ENCODE measurements at places on chromosomes 13 and 19.

- DNase-seq: no peak
Observed at GRCh38 chr13:37163641-37164265, 58.3 kb upstream of the CSNK1A1L start.

DNA sequence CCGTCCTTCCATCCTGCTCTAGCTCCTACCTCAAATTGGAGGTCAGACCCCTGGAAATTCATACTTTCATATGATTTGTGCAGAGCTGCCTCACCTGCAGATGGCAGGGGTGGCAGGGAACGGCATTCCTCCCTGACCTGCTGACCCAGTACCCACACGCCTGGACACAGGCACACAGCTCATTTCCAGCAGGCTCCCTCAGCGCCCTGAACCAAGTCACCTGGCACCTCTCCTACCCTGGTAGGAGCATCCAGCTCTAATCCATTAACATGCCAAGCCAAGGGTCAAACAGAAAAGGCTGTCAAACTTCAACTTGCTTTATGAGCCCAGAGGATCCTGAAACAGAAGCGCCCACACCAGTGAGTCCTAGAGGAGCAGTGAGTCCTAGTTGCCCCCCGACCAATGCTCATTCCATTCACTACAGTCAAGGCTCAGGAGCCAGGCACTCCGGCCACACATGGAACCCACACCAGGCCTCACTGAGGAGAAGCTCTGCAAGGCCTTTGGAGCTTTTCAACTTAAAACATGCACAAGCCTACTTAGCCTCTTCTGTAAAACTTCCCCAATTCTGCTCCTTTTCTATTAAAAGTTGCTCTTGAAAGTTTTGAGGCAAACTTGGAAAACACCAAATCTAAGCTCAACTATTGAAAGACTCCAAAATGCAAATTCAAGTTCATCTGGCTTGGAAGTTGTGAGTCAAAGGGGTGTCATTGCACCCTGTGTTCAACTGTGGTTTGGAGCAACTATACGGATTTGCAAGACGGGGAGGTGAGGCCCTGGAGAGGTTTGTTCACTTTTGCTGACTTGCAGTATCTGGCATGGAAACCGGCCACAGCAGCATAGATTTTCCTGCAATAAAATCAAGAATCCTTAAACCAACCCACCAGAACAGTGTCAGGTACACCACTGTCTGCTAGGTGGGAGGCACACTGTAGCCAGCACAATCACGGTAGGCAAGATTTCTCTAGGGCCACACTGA lies 96.7 kb downstream of the CRYL1 start:
- no peak for DNase-seq

GRCh38 chr13:104641309-104641708 lies 1575.1 kb upstream of the SLC10A2 start:
- no peak for DNase-seq

- no peak for DNase-seq
Observed at GRCh38 chr13:52838433-52839107, 9.9 kb downstream of the PCDH8 start.

DNA sequence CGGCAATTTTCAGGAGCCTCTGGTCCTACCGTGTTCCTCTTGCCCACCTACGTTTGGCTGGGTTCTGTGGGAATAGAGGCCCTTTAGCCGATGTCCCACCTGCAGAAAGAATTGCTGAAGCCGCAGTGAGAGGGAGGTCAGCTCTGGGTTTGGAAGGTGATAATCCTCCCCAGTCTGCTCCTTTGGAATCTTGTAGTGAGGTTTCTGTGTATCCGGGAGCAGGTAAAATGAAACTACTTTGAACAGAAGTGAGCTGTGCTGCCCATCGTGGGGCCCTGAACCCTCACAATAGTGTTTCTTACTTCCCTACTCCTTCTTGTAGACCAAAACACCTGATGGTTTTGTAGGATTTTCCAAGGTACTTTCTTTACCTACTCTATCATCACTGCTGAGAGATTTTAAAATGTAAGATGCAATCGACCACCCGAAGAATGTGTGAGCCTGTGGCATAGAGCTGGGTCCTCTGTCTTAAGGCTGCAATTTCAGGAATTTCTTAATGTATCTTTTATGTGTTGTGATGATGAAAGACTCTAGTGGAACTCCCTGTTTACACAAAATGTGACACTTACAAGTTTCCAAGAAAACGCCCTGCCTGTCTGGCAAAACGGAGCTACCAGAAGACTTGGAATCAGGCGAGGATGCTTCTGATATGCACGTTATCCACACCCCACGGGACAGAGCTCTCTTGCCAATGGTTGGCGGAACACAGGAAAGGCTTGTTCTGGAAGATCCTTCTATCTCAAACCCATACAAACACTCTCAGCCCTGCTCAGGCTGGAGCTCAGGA lies 76.1 kb downstream of the RGCC start:
- no peak for DNase-seq

DNA sequence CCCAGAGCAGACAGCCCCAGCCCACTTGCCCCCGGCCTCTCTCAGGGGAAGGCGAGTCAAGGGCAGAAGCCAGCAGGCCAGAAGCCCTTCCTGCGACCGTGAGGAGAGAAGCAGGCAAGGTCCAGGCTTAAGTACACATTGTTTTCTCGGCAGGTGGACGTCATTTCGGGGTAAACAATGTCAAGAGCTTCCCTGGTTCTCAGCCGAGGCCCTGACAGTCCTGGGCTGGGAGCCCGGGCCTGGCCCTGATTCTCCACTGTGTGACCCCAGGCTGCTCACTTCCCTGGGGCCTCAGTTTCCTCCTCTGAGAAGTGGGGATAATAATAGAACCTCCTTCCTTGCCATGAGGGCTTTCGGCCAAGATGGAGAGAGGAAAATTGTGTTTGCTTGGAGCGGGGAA lies 19.4 kb downstream of the PLVAP start:
- DNase-seq: no peak

GRCh38 chr19:50266896-50267295 lies 62.3 kb downstream of the KCNC3 start:
- DNase-seq: no peak

GRCh38 chr13:63983366-63983765 lies 2567.7 kb upstream of the PCDH20 start:
- DNase-seq: no peak

DNA sequence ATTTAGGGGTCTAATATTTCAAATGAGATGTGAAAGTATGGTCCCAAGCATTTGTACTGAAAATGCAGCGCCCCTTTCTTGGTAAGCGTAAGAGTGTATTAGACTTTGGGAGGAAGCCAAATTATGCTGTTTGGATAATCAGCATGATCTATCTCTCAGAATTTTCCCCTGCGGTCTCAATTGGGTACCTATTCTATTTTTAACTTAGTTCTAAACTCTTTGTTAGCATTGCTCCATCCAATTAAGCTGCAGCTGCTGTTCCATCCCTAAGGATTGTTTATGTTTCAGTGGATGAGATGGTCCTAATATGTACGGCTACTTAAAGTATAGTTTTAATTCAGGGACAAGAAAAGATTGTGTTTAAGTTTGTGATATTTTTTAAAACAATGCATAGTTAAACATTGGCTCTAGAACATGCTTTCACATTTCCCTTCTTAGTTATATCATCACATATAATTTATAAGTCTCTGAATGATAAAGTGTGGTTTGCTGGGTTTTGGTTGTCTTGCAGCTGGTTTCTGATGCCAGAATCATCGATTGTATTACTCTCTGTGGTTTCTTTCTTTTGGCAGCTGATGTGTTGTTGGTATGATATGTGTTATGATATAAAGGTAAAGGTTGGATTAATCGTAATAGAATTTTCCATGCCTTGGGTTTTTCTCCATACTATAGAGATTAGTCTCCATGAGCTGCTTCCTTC lies 15.0 kb downstream of the POLR1D start:
- no peak for DNase-seq

- DNase-seq: no peak
Observed at GRCh38 chr13:20247403-20247802, 15.3 kb upstream of the GJB6 start.

- no peak for DNase-seq
Observed at GRCh38 chr13:44848920-44849676, 140.2 kb downstream of the NUFIP1 start.

DNA sequence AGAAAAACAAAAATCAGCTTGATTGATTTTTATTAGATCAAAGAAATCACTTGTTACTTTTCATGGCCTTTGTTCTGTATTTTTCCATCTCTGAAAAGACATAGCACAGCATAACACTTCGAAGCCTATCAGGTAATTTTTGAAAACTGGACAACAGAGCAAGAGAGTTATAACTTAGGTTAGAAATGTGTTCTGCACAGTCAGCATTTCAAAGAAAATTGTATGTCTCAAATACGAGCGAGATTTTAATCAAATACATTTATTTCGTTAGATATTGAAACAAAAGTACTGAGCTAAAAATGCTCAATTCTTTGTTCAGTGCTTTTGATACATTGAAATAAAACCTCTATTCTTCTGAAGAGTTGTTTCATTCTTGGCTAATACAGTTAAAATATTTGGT lies 144.1 kb upstream of the SLC10A2 start:
- no peak for DNase-seq

- DNase-seq: no peak
Observed at GRCh38 chr19:42115705-42116104, 16.5 kb downstream of the POU2F2 start.

DNA sequence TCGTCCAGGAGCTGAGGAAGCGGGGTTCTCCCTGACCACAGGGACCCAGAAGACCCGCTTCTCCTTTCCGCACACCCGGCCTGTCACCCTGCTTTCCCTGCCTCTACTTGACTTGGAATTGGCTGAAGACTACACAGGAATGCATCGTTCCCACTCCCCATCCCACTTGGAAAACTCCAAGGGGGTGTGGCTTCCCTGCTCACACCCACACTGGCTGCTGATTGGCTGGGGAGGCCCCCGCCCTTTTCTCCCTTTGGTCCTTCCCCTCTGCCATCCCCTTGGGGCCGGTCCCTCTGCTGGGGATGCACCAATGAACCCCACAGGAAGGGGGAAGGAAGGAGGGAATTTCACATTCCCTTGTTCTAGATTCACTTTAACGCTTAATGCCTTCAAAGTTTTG lies 18.9 kb downstream of the VASP start:
- DNase-seq: peak; percentile 31

- DNase-seq: no peak
Observed at GRCh38 chr19:55016017-55016416, 22.0 kb downstream of the GP6 start.

GRCh38 chr13:39224671-39225240 lies 186.5 kb downstream of the NHLRC3 start:
- no peak for DNase-seq

All from NCI-H446 (cell line).